Activated CD4-positive, alpha-beta T cell treated with anti-CD3 and anti-CD28 coated beads, Interleukin-2, amount 10 ng/mL, durations not matched to agents 7 days and 5 days (primary cell): ENCODE measurements at places on chromosomes 16 and 17. TPM values are rescaled to one million over a fixed set of nuclear protein-coding genes. Genes with fewer than 3 reads are reported as not detected.

Gene SPATA32
- total RNA-seq, result 0.27 TPM

DNA sequence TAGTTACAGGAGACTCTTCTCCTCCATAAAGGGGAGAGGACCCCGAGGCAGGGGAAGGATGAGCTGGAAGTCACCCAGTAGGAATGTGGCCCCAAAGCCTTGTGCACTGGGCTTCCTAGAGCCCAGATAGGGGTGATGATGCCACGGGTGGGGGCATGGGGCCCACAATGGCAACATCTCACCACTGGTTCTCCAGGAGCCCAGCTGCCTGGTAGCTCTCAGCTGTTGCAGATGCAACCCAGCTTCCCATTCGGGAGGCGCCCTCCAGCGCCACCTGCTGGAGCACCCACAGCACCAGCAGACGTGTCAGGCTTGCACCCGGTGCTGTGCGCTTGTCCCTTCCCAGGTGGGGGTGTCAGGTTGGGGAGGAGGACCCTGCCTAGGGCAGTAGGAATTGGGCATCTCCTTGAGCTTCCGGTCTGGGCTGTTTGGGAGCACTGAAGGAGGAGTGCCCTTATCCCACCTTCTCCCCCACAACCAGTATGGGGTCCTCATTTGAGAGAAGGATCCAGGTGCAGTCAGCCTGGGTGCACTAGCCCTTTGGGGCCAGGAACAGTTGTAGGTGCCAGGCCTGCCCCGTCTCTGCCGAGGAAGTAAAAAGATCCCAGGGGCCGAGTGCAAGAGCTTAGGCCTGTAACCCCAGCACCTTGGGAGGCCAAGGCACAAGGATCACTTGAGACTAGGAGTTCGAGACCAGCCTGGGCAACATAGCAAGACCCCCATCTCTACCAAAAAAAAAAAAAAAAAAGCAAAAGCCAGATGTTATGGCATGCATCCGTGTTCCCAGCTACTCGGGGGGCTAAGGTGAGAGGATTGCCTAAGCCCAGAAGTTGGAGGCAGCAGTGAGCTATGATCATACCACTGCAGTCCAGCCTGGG is 14.4 kb downstream of the CDIPT start:
- peaks cover 43% of the 10 kb centered on the region for H3K36me3 ChIP-seq
- H3K4me3 ChIP-seq, result no peak overlapping the region
- H3K4me1 ChIP-seq, result peaks cover 10% of the 10 kb centered on the region

DNA sequence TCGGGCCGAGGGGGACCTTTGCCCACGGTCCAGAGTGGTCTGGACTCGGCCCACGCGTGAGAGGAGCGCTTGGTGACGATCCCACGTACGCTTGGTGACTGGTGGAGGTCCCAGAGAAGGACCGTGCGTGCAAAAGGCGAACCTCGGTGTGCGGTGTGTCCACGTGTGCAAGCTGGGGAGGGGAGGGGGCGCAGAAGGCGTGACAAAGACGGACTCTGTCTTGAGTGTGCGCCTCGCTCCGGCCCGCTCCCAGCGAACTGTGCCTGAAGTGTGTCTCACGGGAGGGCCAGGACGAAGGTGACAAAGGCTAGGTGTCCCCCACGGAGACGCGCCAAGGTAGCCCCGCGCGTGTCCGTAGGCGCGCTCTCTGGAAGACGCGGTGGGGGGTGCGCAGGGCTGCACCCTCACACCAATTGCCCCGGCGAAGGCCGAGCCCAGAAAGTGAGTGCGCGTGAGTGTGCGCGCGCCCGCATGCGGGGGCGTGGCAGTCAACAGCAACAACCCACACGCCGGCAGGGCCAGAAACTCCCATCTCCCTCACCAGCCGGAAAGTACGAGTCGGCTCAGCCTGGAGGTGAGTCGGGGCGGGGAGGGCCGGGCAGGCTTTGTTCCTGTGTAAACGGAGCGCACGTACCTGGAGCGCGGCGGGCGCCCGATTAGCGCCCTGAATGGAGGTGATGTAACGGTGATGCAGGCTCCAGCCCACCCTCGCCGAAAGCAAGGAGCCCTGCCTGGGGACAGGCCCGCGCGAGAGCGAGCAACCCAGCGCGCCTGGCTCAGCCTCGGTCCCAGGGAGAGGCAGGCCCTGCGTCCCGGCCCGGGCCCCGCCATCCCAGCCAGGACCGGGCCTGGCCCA is at the start of gene GPRC5C:
Gene GPRC5C, plus strand, starts transcription at position 521 of the 856 bp plus-strand sequence. CDS start 7,689 bp downstream, outside the sequence.
- peak within 1 kb of the TSS; percentile 32 for H3K4me3 ChIP-seq
- no peak within 1 kb of the TSS for H3K27ac ChIP-seq
- peaks cover 8% of the 10 kb centered on the region for H3K4me1 ChIP-seq
- no peaks in the 10 kb centered on the region for H3K36me3 ChIP-seq
- peaks cover 68% of the 10 kb centered on the region for H3K27me3 ChIP-seq

GRCh38 chr16:88738151-88739084 is 32.1 kb downstream of the CTU2 start:
- H3K27me3 ChIP-seq, result no peaks in the 10 kb centered on the region
- no peak overlapping the region for H3K4me3 ChIP-seq
- H3K36me3 ChIP-seq, result peaks cover 12% of the 10 kb centered on the region
- DNase-seq, result no peak
- no peak overlapping the region for H3K27ac ChIP-seq

DNA sequence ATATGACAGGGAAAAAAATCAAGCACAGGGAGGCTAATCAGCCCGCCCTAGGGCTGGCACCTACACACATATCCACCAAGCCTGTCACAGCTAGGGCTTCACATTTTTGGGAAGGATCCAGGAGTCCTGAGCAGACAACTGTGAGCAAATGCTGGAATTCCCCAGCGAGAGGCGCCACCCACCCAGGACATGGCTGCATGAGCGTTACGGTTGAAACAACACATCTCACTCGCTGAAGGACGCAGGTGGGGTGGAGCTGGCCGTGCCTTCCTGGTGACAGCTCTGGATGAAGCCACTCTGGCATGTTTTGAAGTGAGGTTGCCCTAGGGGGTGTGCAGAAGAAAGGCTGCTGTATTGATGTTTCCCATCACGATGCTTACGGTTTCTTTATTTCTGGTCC is 315.1 kb upstream of the EEF2KMT start:
- no peaks in the 10 kb centered on the region for H3K4me1 ChIP-seq
- H3K36me3 ChIP-seq, result no peaks in the 10 kb centered on the region
- no peak overlapping the region for H3K4me3 ChIP-seq
- H3K27me3 ChIP-seq, result no peaks in the 10 kb centered on the region
- no peak overlapping the region for H3K27ac ChIP-seq

GRCh38 chr16:985646-986400 is 4.3 kb downstream of the SOX8 start:
- H3K36me3 ChIP-seq, result no peaks in the 10 kb centered on the region
- H3K27ac ChIP-seq, result no peak overlapping the region
- H3K27me3 ChIP-seq, result peaks cover 11% of the 10 kb centered on the region
- DNase-seq, result no peak
- H3K4me1 ChIP-seq, result peaks cover 2% of the 10 kb centered on the region
- H3K4me3 ChIP-seq, result no peak overlapping the region

Gene TERB1
- 0.15 TPM for total RNA-seq

Gene FZD2
- total RNA-seq, result 0.15 TPM

- H3K4me3 ChIP-seq, result peak overlapping the region; percentile 63
- H3K27me3 ChIP-seq, result peaks cover 51% of the 10 kb centered on the region
- no peak for DNase-seq
- H3K27ac ChIP-seq, result no peak overlapping the region
These were observed 1.7 kb downstream of the GALR2 start for GRCh38 chr17:76076146-76076764.

- H3K27ac ChIP-seq, result no peak within 1 kb of the TSS
- H3K4me3 ChIP-seq, result no peak within 1 kb of the TSS
- H3K36me3 ChIP-seq, result no peaks in the 10 kb centered on the region
- peaks cover 20% of the 10 kb centered on the region for H3K27me3 ChIP-seq
These were observed at the start of gene SLC5A2 for GRCh38 chr16:31483081-31483480. Gene SLC5A2 (plus strand): TSS chr16:31483123. CDS start chr16:31483137, 14 bp downstream.

DNA sequence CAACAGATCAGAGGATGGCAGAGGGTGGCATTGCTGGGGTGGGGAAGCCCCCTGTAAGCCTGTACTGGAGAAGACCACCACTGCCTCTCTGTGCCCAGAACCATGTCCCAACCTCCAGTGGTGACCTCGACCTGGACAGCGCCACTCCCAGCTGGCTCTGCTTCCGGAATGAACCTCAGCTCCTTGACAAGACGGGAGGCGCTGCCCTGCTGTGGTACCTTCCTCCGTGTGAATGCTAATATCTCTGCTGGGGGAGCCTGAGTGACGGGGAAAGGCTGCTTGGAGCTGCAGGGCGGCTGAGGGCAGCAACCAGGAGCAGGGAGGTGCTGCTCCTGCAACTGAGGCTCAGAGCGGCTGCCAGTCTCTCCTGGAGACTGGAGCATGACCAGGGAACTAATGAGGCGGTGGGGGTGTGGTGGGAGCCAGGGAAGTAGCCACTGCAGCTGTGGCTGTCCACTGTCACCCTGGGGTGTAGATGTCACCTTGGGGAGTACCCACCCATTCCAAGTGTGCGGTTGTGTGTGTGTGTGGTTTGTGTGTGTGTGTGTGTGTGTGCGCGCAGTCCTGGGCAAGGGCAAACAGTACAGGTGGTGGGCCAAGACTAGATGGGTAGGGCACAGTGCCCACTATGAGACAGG is 6.2 kb downstream of the PRCD start:
- no peak overlapping the region for H3K27ac ChIP-seq
- H3K4me3 ChIP-seq, result no peak overlapping the region
- no peak for DNase-seq
- H3K27me3 ChIP-seq, result peaks cover 21% of the 10 kb centered on the region
- peaks cover 7% of the 10 kb centered on the region for H3K4me1 ChIP-seq

Gene RAB26
- 0.20 TPM for total RNA-seq

DNA sequence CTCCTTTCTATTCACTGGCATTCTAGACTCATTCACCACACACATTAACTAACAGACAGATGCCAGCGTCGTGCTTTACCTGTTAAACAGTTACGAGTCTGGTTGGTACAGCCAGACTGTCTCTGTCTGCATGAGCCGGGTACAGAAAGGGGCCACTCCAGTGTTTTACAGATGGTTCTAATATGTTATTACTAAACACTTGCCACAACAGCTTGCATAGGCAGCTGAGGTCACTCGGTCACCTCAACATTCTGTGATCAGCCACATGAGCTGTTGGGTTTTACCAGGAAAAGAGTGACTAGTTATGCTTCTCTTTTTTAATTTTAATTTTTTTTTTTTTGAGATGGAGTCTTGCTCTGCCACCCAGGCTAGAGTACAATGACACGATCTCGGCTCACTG is 25.2 kb downstream of the CD300A start:
- no peak overlapping the region for H3K27ac ChIP-seq
- DNase-seq, result no peak
- peaks cover 1% of the 10 kb centered on the region for H3K36me3 ChIP-seq
- H3K4me3 ChIP-seq, result no peak overlapping the region
- peaks cover 16% of the 10 kb centered on the region for H3K27me3 ChIP-seq

DNA sequence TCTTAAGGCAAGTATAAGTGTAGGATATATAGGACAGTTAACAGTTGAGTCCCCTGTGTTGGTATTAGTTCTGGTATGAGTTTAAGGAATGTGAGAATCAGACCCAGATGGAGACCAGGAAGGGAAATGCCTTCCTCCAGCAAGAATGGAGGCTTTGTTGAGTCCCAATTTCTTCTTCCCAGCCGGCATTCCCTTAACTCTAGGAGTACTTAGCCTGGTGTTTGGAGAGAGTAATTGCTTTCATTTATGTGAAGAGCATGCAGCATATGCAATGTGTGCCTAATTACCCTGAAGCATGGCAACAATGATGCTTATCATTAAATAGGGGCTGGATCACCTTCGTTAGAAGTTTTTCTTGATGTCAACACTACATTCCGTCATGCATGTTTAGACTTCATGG is 225.9 kb upstream of the XYLT1 start:
- DNase-seq, result no peak
- H3K27me3 ChIP-seq, result peaks cover 5% of the 10 kb centered on the region
- no peaks in the 10 kb centered on the region for H3K36me3 ChIP-seq

Gene GFER
- 23.8 TPM for total RNA-seq

DNA sequence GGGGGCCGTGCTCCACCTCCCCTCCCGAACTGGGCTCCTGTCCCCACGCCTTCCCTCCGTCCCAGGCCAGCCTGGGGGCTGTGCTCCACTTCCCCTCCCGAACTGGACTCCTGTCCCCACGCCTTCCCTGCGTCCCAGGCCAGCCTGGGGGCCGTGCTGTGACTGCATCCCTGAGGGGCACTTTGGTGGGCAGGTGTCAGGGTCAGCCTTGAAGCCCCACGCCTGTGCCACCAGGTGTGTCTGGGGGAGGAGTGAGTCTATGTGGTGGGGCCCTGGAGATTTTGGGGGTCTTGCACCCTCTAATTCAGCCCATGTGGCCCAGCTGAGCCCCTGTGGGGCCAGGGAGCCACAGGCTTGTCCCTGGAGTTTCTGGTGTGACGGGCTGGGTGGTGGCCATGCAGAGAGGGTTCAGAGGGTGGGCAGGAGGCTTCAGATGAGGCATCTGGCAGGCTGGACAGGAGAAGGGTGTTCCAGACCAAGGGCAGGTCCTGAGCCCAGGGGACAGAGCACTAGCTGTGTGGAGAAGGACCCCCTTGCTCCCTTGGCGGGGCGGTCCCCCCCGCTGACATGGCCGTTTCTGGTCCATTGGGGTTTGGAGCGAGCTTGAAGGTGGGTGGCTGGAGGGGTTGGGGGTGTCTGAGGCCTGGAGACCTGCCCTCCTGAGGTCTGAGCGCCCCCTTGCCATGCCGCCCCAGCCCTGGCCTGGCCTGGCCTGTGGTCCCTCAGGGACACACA is 8.2 kb downstream of the NHERF2 start:
- H3K27ac ChIP-seq, result no peak overlapping the region
- no peaks in the 10 kb centered on the region for H3K27me3 ChIP-seq
- no peaks in the 10 kb centered on the region for H3K36me3 ChIP-seq
- no peaks in the 10 kb centered on the region for H3K4me1 ChIP-seq

- DNase-seq, result no peak
- H3K27me3 ChIP-seq, result peaks cover 22% of the 10 kb centered on the region
- no peaks in the 10 kb centered on the region for H3K4me1 ChIP-seq
- no peak overlapping the region for H3K27ac ChIP-seq
- H3K4me3 ChIP-seq, result no peak overlapping the region
These were observed 19.4 kb upstream of the ZNF469 start for GRCh38 chr16:88363239-88363891.

- DNase-seq, result no peak
- no peaks in the 10 kb centered on the region for H3K27me3 ChIP-seq
- peak overlapping the region; percentile 42 for H3K27ac ChIP-seq
- no peaks in the 10 kb centered on the region for H3K36me3 ChIP-seq
These were observed 4.6 kb downstream of the SPNS3 start for GRCh38 chr17:4438162-4438944.

DNA sequence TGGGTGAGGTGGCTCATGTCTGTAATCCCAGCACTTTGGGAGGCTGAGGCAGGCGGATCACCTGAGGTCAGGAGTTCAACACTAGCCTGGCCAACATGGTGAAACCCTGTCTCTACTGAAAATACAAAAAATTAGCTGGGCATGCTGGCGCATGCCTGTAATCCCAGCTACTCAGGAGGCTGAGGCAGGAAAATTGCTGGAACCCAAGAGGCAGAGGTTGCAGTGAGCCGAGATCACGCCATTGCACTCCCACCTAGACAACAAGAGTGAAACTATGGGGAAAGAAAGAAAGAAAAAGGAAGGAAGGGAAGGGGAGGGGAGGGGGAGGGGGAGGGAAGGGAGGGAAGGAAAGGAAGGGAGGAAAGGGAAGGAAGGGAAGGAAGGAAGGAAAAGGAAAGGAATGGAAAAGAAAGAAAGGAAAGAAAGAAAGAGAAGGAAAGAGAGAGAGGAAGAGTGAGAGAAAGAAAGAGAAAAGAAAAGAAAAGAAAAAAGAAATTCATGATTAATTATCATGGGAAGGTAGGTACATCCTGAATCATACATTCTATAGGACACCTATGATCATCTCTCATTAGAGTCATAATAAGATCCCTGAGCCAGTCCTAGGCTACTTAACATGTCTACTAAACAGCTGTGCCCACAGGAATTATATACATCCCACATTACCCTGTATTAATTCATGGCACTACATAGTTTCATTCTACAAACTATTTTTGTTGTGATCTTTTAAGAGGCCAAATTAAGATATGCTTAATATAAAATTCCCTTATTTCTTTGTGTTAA is 40.9 kb downstream of the CREBBP start:
- H3K36me3 ChIP-seq, result peaks cover 8% of the 10 kb centered on the region
- no peaks in the 10 kb centered on the region for H3K27me3 ChIP-seq
- no peak overlapping the region for H3K27ac ChIP-seq
- H3K4me3 ChIP-seq, result no peak overlapping the region
